ENCODE measurements at places on chromosomes 4 and X.
A peak's percentile ranks its signal among the peaks of the same experiment; 100 is the strongest.

GRCh38 chrX:45860450-45860849 is 659.8 kb upstream of the DIPK2B start:
- DNase-seq = no peak

GRCh38 chr4:129350834-129351721 is 255.1 kb downstream of the C4orf33 start:
- DNase-seq = peak; percentile 5

GRCh38 chr4:185772391-185773093 is 39.5 kb downstream of the SORBS2 start:
- no peak for DNase-seq

DNA sequence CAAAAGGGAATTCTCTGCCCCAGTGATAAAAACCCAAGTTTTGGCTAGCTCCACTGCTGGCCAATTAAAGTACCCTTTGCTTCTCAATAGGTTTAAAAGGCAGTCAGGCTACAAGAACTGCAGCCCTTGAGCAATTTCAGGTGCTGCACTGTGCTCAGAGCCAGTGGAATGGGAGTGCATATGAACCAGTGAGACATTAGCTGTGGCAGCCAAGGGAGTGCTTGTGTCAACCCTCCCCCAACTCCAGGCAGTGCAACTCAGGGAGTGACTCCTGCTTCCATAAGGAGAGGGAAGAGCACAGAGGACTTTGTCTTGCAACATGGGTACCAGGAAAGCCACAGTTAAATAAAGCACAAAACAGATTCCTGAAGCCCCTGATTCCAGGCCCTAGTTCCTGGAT is 61.6 kb upstream of the VAMP7 start:
- DNase-seq = peak; percentile 0

DNA sequence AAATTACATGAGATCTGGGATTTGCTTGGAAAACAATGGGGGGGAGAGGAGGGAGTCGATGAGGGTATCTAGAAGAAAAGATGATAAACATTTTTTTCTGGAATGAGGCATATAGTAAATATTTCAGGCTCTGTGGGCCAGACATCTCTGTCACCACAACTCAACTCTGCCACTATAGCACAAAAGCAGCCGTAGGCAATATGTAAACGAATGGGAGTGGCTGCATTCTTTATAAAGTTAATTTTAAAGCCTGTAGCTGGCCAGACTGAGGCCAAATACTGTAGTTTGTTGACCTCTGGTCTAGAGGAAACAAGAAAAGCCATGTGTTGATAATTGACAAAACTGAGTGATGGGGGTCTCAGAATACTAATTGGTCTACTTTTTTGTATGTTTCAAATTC is 14.1 kb upstream of the TCEANC start:
- no peak for DNase-seq

- DNase-seq = no peak
Observed at GRCh38 chrX:16142246-16142558, 18.8 kb downstream of the GRPR start.

DNA sequence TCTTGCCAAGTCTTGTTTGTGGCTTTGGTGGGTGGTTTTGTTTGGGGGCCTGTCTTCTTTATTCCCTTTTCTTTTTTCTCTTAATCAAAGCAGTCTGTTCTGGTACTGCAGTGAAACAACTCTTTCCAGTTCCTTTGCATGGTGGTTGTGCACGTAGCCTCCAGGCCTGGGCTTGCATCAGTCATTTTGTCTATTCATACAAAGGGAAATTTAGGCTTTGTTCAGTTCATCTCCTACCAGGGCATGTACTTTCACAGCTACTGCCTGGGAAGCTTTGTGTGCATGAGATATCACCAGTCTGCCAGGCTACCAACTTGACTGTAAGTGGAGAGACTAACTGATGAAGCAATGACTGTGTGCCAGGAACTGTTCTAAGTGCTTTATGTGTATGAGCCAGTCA is 8.5 kb downstream of the TRIM2 start:
- DNase-seq = no peak
